Fibroblast of skin of left quadriceps (primary cell): ENCODE measurements at places on chromosomes 1 and 21.

GRCh38 chr1:244988521-244988920 is 124.2 kb upstream of the HNRNPU start:
- DNase-seq = no peak

DNA sequence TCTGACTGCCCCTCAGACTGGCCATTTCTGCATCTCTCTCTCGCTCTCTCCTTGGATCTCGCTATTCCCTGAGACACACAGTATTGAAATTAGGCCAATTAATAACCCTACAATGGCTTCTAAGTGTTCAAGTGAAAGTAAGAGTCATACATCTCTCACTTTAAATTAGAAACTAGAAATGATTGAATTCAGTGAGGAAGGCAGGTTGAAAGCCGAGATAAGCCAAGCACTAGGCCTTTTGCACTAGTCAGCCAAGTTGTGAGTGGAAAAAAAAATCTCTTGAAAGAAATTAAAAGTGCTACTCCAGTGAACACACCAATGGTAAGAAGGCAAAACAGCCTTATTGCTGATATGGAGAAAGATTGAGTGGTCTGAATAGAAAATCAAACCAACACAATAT is 51.2 kb downstream of the SLC9C2 start:
- DNase-seq = no peak

- no peak for DNase-seq
Observed at GRCh38 chr1:175154629-175155472, 37.7 kb downstream of the KIAA0040 start.

DNA sequence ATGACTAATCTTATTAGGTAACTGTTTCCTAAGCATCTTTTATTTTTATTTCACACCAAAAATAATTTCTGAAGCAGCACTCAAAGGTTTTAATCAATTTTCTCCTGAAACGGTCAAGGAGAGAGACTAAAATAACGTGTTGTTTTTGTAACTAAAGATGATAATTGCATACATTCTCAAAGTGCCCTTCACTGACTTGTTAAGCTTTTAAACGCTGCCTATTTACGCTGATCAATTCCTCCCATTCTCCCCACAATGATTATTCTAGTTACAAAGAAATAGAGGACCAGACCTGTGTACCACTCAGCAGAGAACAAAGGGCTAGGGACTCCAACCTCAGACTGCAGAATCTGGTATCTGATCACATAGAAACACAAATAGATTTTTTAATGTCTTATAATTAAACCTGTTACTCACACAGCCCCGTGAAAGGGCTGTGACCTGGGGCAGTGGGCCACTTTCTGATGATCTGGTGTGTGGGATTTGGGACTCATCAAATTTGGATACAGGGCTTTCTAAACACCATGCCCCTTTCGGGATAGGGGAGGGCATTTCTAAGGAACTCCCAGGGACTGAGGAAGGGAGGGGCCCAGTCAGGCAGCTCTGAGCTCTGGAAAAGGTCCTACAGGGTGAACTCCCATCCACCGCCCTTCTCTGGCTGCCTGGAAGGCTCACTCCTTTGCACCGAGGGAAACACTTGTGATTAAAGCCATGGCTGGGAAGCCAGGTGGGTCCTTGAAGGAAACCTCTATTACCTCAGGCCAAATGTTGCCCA is 65.2 kb downstream of the BCAR3 start:
- no peak for DNase-seq

DNA sequence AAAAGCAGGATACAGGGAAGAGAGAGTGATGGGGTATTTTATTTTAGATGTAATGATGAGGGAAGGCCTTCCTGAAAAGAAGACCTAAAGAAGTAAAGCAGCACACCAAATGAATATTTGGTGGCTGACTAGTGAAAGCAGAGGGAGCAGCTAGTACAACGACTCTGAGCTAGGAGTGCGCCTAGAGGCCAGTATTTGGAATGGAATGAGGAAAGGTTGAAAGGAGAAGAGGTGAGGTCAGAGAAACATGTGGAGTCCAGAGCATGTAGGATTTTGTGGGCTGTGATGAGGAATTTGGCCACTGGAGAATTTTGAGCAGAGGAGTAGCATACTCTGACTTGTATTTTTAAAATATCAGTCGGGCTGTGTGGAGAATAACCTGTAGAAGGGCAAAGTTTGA is 11.8 kb upstream of the RPL5 start:
- no peak for DNase-seq

DNA sequence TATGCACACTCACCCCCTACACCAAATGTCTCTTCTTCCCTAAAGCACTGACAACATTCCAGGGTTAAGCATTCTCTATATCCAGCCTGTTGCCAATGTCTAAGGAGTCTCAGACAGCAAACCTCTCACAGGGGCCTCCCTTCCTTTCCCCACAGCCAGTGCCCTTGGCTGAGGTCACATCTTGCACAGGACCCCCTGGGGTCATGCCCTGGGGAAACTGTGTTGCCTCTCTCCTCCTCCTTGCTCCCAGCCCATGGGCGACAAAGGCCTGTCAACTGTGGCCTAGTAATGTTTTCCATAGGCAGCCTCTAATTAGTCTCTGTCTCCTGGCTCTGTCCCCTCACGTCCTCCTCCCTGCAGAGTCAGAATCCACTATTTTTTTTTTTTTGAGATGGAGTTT is 54.6 kb downstream of the NENF start:
- DNase-seq = no peak

DNA sequence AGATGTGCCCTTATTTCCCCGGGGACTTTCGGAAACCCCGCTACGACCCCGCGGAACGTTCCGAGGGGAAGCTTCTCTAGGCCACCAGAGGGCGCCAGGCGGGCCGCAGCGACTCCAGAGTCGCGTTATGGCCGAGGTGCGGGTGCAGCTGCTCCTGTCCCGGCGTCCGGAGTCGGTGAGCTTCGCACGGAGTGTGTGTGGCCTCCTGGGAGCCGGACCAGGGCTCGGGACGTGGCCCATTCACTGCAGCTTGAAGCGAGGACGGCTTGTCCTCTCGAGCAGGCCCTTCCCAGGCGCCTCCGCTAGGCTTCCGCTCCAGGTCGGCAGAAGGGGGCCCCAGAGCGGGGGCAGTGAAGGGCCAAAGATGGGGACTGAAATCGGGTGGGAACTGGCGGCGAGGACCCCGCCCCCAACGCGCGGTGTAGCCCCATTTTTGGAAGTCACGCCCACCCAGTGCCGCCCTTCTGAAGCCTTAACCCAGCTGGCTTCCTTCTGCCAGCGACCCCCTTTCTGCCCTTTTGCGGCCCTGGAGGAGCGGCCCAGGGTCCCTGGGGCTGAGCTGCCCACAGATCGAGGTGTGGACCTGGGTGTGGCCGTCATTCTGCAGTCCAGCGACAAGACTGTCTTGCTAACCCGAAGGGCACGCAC is at the start of gene NUDT17:
NUDT17 (plus strand) TSS at position 117 of the 648 bp plus-strand sequence; CDS start at position 128, 11 bp downstream.
- DNase-seq = peak; percentile 35

DNA sequence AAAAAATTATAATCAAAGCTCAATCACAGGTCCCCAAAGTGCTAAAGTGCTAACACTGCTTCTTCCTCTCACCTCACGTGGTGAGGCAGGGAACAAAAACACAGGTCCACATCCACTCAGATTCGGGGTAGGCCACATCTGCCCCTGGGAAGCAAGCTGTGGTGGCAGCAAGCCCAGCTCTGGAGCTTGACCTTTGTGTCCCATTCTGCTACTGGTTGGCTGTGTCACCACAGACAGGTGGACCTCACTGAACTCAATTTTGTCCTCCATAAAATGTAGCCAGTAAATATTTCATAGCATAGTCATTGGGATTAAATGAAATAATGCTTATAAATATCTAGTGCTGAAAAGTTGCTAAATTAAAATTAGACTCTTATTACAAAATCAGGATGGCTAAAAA is 8.5 kb downstream of the AZIN2 start:
- no peak for DNase-seq

DNA sequence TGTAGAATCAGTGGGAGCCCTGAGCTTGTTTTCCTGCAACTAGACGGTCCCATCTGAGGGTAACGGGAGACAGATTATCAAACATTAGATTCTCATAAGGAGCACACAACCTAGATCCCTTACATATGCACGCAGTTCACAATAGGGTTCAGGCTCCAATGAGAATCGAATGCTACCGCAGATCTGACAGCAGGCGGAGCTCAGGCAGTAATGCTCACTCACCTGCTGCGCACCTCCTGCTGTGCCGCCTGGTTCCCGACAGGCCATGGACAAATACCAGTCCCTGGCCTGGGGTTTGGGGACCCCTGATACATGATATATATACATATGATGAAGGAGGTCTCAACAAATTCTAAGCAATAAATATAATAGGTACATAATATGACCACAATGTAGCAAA is 19.7 kb upstream of the SMIM12 start:
- DNase-seq = no peak

DNA sequence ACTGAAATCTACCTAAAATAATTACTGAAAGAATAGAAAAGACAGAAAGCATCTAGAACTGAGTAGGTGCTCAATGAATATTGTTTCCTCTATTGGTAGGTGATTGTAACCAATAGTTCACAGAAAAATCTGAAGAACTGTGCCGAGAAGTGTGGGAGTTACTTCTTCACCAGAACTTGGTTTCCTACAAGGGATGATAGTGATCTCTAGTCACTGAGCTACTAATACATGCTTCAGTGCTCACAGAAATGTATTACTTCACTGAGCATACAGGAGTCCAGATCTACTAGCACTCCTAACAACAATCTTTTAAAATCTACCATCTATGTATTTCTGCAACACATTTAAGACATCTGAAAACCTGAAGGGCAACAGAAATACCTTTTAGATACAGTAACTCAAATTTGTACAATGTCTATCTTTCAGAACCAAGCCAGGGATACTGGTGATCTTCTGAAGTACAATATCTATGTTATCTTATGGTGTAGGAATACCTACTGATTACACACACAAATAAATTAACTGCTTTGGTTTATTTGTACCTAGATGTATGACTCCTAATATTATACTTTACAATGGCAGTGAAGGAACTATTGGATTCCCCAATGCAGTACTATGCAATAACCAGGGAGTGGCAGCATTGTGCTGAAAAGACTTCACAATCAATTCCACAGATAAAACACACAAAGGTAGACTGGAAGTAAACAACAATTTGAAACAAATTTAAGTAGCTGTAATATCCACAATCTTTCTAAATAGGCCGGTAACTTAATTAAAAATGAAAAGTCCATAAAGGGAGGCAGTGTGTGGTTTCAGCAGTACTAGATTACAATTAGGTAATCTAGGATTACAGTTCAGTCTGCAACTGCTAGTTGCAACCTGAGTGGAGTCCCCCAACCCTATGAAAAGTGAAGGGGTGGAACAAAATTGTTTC is 243.0 kb downstream of the SLC45A1 start:
- DNase-seq = no peak

GRCh38 chr1:84859866-84860265 is 33.1 kb downstream of the LPAR3 start:
- DNase-seq = no peak

- no peak for DNase-seq
Observed at GRCh38 chr1:182339684-182340083, 51.9 kb downstream of the GLUL start.

- DNase-seq = no peak
Observed at GRCh38 chr1:159056069-159056698, 20.4 kb downstream of the AIM2 start.

- peak; percentile 60 for DNase-seq
Observed at GRCh38 chr21:15000081-15000480, 64.7 kb downstream of the NRIP1 start.

GRCh38 chr1:192877283-192877886 is 68.5 kb downstream of the RGS2 start:
- DNase-seq = no peak

DNA sequence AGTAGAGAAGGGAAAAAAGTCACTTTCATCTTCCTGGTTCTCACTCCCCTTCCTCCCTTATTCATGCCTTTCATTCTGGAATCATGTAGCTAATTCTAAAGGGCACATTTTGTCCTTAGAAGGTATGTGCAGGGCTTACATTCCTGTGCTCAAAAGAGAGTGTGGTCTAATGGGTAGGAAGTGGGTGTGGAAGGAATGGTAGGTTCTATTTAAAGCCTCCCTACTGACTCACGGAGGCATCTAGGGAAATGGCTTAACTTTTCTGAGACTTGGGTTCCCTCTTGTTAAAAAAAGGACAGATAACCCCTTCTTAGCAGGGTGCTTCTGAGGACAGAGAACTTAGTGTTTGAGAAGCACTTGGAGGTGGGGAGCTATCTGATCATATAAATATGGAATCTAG is 249.3 kb upstream of the DUSP10 start:
- no peak for DNase-seq

- DNase-seq = no peak
Observed at GRCh38 chr1:243179720-243180119, 75.4 kb downstream of the CEP170 start.

DNA sequence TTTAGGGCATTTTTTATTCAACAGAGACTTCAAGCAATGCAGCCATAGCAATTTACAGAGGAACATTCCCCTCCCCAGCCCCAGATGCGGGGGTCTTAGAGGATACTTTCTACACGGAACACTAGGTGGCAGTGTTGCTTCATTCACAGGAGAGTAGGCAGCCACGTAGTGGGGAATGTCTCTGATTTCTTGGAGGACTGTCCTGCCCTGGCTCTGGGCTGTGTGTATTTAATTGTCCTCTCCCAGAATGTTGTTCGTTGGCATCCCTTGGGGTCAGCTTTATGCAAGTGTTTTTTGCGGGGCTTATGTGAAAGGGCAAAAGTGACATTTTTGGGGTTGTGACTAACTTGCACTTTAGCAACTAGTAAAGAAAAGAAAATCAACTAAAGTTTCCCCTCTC is 96.9 kb downstream of the PAPPA2 start:
- peak; percentile 52 for DNase-seq

DNA sequence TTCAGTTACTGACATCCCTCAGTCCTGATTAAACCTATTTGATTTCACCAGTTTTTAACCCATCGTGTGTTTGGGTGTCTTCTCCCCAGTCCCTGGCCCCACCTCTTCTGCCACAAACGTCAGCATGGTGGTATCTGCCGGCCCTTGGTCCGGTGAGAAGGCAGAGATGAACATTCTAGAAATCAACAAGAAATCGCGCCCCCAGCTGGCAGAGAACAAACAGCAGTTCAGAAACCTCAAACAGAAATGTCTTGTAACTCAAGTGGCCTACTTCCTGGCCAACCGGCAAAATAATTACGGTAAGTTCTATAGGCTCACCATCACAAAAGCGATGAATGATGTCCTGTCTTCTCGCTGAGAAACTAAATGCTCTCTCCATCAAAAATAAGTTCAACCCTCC is 28.7 kb downstream of the NBPF3 start:
- no peak for DNase-seq

GRCh38 chr1:59422921-59423575 is 126.2 kb downstream of the FGGY start:
- no peak for DNase-seq

DNA sequence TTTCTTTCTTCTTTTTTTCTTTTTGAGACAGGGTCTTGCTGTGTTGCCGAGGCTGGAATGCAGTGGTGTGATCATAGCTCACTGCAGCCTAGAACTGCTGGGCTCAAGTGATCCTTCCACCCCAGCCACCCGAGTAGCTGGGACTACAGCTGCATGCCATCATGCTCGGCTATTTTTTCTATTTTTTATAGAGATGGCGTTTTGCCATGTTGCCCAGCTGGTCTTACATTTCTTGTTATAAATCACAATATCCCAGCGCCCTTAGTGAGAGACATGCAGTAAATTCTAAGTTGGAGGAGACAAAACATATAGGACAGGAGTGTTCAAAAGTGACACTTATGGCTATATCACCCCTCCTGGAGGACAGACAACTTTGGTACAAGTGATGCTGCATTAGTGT is 31.3 kb upstream of the ACTN2 start:
- DNase-seq = no peak
